ENCODE measurements at places on chromosomes 16 and 17.
A peak's percentile ranks its signal among the peaks of the same experiment; 100 is the strongest.

DNA sequence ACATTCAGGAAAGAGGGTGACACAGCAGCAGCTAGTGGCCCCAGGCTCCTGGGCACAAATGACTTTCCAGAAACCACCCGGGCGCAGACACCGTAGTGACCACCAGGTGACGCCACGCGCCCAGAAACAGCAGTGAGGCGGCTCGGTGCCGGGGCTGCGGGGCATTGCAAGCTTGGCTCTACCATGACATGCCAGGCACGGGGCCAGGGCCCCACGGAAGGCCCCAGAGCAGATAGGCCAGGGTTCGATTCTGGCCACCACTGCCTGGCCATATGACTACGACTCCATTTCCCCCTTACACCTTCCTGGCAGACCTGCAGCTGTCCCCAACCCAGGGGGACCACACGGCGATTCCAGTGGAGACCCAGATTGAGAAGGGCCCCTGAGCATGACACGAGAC is 6.7 kb downstream of the RHBDF1 start:
- peak; percentile 88 for DNase-seq

DNA sequence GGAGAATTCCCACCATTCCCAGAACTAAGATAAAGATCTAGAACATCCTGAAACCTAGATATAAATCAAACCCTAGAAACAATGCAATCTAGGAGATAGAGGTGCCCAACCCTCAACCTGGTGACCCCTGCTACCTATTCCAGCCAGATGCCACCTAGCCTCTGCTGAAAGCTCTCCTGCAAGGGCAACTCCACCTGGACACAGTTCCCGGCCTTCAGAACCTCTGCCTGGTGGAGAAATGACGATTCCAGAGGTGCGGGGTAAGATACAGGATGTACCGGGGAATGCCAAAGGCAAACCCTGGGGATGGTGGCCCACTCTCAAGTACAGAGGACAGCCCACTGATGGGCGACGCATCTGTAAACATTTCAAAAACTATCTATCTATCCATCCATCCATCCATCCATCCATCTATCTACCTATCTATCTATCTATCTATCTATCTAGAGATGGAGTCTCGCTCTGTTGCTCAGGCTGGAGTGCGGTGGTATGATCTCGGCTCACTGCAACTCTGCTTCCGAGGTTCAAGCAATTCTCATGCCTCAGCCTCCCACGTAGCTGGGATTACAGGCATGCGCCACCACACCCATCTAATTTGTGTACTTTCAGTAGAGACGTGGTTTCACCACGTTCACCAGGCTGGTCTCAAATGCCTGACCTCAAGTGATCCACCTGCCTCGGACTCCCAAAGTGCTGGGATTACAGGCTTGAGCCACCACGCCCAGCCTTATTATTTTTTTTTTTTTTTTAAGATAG is 19.0 kb downstream of the MEAK7 start:
- no peak for DNase-seq

DNA sequence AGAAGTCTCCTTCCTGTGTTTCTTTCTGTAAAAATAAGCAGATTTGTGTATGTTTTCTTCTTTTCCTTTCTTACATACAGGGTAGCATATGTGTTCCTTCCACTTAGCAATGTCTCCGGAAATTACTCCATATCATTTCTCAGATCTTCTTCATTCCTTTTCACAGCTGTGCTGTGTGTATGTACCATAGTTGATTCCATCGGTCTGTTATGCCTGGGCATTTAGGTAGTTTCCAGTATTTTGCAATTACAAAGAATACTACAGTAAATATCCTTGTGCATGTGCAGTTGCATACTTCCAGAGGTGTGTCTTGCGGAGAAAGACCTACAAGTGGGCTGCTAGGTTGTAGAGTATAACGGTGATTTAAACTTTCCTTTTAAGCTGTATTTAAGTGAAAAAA is 69.8 kb downstream of the CLEC16A start:
- DNase-seq, result no peak

- DNase-seq, result no peak
These were observed 26.3 kb upstream of the OR4D1 start for GRCh38 chr17:58121925-58122324.

DNA sequence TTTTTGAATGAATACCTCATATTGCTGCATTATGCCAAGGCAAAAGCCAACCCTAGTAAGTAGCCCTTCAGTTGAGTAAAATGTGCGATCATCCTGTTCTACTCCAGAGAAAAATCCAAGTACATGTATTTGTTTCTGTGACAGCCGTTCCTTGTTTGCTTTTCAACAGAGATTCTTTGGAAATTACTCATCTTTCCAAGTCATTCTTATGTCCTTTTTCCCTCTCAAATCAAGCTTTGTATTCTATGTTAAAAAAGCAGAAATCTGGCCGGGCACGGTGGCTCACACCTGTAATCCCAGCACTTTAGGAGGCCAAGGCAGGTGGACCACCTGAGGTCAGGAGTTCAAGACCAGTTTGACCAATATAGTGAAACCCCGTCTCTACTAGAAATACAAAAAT is 112.9 kb upstream of the HAS3 start:
- no peak for DNase-seq

GRCh38 chr16:2671741-2672140 is 10.6 kb upstream of the KCTD5 start:
- no peak for DNase-seq

GRCh38 chr16:47511882-47512281 is 50.8 kb downstream of the PHKB start:
- no peak for DNase-seq

DNA sequence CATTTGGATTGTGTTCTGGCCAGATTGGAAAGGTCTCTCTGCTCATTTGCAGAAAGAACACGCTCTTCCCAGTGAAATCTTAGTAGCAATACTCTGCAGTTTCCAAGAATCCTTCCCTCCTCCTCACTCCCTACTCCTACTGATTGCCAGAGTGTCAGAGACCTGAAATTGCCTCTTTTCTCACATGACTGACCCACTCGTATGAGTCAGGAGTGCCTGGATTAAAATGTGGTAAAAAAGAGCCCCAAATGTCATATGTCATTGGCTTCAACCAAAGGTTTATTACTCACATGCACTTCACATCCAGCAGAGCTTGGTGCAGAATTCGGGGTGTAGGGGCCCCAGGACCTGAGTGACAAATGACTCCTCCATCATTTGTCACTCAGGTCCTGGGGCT is 39.7 kb upstream of the IRX3 start:
- no peak for DNase-seq

- DNase-seq, result no peak
These were observed 45.1 kb downstream of the NOG start for GRCh38 chr17:56638591-56639051.

GRCh38 chr17:41532947-41533570 is 5.0 kb upstream of the KRT19 start:
- no peak for DNase-seq

DNA sequence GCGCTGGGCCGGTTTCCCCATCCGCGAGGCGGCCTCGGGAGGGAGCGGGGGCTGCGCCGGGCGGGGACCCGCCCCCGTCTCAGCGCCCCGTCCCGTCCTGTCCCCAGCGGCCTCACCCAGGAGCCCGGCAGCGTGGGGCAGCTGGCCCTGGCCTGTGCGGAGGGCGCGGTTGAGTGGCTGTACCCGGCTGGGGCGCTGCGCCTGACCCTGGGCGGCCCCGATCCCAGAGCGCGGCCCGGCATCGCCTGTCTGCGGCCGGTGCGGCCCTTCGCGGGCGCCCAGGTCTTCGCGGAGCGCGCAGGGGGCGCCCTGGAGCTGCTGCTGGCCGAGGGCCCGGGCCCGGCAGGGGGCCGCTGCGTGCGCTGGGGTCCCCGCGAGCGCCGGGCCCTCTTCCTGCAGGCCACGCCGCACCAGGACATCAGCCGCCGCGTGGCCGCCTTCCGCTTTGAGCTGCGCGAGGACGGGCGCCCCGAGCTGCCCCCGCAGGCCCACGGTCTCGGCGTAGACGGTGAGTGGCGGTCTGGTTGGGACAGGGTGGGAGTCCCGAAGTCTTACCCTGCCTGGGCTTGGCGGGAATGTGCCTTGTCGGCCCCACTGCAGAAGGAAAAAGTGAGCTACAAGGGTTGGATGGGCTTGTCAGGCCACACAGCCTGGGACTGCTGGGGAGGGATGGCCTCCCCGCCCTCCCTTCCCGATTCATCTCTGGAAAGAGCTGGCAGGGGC is 720 bp downstream of the METRN start:
- DNase-seq, result peak; percentile 39

GRCh38 chr17:50949989-50950877 is 84.1 kb upstream of the TOB1 start:
- peak; percentile 74 for DNase-seq

DNA sequence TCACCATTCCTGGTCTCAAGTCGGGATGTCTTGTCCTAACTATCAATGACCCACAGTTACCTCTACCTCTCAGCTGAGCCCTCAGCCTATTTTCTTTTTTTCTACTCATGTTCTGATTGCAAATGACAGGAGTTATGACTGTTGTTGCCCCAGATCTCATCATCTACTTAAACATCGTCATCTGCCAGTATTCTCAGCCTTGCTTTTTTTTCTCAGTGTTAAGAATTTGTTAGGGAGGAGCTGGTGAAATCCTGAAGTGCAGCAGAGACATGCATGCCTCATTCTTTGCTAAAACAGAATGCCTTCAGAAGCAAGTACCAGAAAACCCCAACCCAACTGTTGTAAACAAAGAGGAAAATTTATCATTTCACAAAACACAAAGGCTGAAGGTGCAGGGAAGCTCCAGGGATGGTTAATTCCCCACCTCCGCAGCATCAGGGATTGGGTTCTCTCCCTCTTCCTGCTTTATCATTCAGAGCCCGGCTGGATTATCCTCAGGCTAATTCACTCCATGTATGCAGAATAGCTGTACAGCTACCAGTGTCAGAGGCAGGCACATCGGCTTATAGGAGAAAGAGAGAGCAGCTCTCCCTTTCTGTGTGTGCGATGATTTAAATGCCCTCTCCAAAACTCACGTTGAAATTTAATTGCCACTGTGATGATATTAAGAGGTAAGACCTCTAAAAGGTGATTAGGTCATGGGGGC is 540.8 kb upstream of the HSBP1 start:
- no peak for DNase-seq

- peak; percentile 37 for DNase-seq
These were observed at the start of gene KREMEN2 for GRCh38 chr16:2963723-2964474. TSS of gene KREMEN2 (plus strand) at chr16:2964275. CDS start at chr16:2964521, 246 bp downstream.

GRCh38 chr16:50644729-50645128 is 36.4 kb downstream of the SNX20 start:
- peak; percentile 48 for DNase-seq

GRCh38 chr17:16926061-16926511 is 45.8 kb downstream of the TNFRSF13B start:
- no peak for DNase-seq

- DNase-seq, result no peak
These were observed 1.5 kb upstream of the TBCD start for GRCh38 chr17:82750241-82750908.

- DNase-seq, result no peak
These were observed 147.2 kb upstream of the COX10 start for GRCh38 chr17:13921841-13922776.

GRCh38 chr16:75130150-75130771 is 13.7 kb upstream of the LDHD start:
- DNase-seq, result no peak

DNA sequence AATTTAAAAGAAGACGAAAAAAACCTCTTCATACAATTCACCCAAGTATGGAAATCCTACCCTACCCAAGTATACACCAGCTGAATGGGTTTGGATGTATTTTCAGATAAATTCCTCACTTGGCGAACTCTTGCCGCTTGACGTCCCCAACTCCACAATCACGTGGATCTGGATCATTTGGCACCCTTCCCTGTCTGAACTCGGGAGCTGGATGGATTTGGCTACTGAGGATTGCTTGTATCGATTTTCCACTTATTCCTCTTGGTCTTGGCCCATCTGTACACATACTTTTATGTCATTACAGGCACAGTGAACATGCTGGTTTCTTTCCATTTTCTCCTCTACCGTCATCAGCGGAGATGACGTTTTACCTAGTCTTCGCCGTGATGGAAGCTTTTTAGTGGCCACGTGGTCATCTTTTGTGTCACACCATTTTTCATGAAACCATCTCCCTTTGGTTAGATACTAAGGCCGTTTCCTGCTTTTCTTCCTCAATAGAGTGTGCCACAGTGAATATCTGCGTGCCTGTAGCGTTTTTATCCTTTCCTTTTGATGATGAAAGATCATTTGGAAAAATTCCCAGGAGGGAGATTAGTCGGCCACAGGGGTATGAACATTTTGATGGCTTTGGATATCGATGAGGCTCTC is 47.1 kb downstream of the CMIP start:
- no peak for DNase-seq

DNA sequence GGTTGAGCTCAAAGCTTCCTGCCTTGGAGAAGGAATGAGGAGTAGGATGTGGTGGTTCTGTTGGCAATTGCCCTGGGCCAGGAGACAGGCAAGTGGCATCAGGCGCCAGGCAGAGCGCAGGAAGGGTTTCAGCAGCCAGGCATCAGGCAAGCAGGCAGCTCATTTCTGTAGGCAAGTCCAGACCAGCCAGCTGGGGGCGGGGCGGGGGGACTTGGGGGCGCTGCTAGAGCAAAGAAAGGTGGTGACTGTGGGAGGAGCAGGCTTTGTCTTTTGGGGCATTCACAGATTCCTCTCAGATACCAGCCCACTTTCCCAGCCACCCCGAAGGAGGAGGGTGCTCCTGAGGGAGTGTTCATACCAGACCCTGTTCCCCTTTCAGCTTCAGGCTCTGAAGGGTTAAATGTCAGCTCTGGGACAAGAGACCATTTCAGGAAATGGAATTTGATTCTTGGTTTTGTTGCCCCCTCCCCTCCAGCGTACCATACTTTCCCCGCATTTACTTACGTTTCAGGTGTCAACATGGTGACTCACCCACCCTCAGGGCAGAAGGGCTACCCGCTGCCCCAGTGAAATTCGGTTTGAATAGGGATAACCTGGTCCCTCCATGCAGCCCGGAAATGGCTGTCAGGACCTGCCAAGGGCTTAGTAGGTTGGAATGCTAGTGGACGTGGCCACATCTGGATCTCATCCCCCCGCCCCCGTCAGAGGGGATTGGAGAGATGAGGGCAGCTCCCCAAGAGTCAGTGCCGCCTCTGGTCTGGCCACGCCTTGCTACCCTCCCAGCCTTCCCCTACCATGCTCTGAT is 13.2 kb downstream of the NGFR start:
- DNase-seq, result no peak

- DNase-seq, result no peak
These were observed 18.0 kb upstream of the CDIPT start for GRCh38 chr16:29881050-29881449.

DNA sequence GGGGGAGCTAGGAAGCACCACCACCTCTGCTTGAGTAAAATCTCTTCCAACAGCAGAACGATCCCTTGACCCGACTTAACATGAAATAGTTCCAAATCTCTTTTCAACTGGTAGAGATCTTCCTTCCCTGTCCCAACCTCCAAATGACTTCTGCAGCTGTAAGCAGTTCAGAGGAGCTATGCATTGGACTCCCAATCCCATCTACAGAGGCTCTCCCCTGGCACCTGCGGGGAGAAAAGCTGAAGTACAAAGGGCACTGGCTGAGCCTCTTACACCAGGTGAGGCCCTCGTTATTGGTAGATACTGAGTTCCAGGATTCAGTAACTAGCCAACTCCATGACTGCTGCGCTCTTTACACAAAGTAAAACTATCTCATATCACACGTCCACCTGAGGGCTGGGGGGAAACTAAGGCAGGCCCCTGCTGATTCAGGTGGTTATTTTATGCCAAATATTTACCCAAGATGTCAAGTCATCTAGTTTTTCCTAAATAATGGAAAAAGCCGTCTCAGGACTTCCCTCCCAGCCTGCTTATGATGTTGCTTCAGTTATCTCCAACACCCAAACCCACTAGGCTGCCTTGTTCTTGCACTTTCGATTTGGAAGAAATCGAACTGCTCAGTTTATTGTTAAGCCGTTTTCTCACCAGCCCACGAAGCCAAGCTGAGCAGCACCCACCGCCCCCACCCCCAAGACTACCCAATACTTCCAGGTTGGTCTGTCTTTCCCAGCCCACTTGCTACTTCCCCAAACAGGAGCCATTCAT is 3.2 kb downstream of the ACTG1 start:
- no peak for DNase-seq

GRCh38 chr17:27473748-27474609 is 17.7 kb downstream of the KSR1 start:
- peak; percentile 76 for DNase-seq
